LHCN-M2 (cell line): ENCODE measurements at places on chromosomes 2 and 18.

DNA sequence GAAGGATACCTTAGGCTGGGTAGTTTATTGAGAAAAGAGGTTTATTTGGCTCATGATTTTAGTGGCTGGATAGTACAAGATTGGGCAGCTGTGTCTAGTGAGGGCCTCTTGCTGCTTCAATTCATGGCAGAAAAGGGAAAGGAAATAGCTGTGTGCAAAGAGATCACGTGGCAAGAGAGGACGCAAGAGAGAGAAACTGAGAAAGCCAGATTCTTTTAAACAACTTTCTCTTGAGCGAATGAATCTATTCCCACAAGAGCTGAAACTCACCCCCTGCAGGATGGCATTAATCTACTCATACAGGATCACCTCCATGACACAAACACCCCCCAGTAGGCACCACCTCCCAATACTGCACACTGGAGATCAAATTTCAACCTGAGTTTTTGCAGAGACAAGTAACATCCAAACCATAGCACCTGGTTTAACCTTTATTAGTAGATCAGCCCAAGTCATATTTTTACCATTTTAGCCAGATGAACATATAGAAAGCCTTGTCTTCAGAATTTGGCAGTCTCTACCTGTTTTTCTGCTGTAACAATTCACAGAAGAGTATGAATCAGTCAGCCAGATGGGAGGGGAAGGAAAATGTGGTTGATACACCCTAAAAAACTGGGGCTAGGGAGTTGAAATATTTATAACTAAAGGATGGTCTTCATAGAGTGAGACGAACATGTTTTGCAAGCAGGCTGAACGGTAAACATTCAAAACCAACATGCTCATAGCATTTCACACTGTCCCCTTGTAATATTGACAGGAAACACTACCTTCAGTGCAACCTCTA lies 73.9 kb upstream of the NCKAP5 start:
- no peak for DNase-seq

DNA sequence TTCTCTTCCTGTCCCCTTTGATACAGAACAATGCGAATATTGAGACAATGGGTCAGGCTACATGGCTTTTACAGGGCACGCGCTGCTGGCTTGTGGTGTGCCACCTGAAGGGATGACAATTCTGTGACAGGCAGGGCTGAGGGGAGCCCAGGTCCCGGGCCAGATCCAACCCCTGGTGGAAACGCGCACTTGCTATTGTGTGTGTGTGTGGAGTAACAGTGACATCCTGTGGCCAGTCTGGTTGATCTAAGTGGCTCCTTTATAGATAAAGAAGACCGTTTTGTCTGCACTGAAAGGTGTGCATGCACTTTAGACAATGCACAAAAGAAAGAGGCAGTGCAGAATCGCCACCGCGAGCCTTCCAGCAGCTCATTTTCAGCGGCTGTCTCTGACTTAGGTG lies 273.6 kb downstream of the HRH4 start:
- DNase-seq, result no peak

- DNase-seq, result peak; percentile 29
Observed at GRCh38 chr2:158979772-158980171, 11.3 kb downstream of the TANC1 start.

GRCh38 chr18:74154716-74155115 lies 6.4 kb downstream of the TIMM21 start:
- no peak for DNase-seq

GRCh38 chr2:15840148-15840547 lies 100.2 kb upstream of the MYCN start:
- no peak for DNase-seq

DNA sequence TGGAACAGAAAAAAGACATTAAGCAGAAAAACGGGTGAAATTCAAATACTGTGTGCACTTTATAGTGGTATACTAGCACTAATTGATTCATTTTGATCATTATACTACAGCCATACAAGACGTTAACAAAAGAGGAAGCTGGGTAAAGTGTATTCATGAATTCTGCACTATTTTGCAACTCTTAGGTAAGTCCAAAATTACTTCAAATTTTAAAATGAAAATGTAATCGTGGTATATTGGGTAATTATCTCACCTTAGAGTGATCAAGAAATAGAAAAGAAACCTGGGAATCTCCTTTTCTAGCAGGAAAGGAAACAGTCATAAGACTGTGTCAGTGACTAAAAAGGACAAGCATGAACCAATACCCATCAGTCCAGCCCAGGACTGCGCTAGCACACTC lies 5.4 kb downstream of the TGFBRAP1 start:
- no peak for DNase-seq

DNA sequence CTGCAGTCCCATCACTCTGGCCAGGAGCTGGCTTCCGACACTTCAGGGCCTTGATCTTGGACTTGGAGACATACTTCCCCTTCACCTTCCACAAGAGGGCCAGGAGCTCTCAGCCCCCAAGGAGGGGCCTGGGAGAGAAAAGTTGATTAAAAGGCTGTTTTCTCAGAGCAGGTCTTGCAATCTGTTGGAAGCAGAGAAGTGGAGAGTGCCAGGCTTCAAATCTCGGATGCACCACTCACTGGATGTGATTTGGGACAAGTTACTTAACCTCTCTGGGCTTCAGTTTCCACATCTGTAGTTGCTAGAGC lies 255.3 kb downstream of the CYP26B1 start:
- no peak for DNase-seq
